ENCODE measurements at places on chromosomes 2 and 18.

DNA sequence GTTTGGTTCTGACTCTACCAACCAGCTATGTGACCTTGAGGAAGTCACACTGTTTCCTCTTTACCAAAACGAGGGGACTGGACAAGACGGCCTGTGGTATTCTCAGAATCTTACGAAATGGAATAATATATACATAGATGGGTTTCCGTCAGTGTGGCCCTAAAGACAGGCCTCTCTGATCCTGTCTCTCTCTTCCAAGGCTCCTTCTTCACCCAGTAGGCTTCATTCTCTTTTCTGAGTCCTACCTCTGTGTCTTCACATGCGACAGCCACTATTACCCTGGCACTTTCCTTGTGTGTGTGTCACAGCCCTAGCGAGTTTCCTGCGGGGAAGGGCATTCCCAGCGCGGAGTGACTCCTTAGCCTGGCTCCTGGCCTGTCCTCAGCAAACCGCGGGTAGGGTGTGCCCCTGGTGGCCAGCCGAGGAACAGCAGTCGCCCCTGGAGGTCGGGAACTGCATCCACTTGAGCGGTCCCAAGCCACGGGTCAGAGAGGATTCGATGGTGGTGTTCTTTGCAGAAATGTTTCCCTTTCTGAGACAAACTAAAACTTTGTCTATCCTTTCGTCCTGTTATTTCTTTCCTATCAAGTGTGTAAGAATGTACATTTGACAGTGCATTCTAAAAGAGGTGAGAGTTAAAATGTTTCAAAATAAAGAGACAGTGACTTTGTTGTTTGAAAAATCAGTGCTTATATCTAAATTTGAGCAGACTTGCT, 63.3 kb downstream of the RAB31 start:
- DNase-seq: no peak

GRCh38 chr18:12686100-12686499, 16.4 kb downstream of the CEP76 start:
- peak; percentile 13 for DNase-seq

GRCh38 chr2:238693337-238694093, 154.4 kb upstream of the TWIST2 start:
- DNase-seq: no peak

GRCh38 chr18:11383381-11383780, 226.0 kb upstream of the SLC35G4 start:
- DNase-seq: no peak

DNA sequence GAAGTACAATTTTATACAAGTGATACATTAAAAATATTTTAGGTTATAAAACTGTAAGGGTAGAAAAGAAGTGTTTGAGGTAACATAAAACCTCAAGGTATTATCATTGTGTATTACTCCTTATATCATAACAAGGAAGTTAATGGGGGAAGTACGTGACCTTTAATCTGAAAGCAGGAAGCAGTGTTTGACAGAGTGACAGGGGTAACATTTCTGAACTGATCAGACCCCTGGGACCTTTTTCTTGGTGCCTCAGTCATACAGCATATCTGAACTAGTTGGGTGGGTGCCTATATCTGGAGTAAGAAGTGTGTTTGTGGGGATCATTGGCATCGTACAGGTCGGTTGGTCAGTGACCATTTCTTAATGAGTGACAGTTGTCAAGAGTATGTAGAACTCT, 43.0 kb downstream of the MALT1 start:
- DNase-seq: no peak

GRCh38 chr2:238784671-238785527, 63.0 kb upstream of the TWIST2 start:
- DNase-seq: peak; percentile 24

DNA sequence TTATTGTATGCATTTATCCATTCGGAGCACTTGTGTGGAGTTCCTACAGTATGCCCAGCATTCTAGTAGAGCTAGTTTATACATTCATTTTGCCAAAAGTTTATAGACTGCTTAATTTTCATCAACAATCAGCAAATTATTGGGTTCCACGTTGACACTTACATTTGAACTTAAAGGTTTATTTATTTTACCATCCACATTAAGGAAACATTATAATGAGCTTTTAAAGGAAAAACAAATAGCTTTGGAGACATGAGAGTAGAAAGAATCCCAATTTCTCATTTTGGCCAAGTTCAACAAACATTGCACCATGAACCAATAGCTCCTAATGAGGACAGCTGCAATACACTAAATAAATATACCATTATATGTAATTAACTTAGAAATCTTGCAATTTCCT, 501.2 kb upstream of the SMIM21 start:
- no peak for DNase-seq

- DNase-seq: no peak
Measured at GRCh38 chr2:223043164-223043941, 8.6 kb upstream of the KCNE4 start.

GRCh38 chr2:239295377-239296019, 105.3 kb downstream of the HDAC4 start:
- no peak for DNase-seq

DNA sequence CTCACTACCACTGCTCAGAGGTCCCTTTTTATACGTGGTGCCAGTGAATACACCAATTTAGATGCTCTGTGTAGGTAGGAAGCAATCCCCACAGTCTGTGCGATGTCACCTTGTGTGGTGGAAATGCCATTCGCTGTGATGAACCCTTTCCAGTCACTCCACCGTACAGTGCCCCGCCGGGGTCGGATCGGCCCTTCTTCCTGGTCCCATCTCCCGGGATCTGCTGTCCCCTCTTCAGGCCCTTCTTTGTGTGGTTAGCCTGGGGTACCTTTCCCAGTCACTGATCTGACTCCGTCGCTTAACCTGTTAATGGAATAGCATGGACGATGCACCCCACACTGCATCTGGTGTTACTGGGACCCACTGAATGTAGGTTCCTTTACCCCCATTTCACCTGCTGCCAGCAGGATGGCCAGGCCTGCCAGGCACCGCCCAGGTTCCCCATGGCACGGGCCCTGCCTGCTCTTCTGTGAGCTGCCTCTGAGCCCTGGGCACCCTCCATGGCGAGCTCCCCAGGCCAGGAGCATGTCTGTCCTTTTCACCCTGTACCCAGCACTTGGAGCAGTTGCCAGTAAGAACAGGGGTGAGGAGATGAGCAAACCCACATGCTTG, 18.0 kb downstream of the TWIST2 start:
- no peak for DNase-seq

GRCh38 chr2:172745636-172746035, 10.0 kb downstream of the RAPGEF4 start:
- DNase-seq: peak; percentile 57

DNA sequence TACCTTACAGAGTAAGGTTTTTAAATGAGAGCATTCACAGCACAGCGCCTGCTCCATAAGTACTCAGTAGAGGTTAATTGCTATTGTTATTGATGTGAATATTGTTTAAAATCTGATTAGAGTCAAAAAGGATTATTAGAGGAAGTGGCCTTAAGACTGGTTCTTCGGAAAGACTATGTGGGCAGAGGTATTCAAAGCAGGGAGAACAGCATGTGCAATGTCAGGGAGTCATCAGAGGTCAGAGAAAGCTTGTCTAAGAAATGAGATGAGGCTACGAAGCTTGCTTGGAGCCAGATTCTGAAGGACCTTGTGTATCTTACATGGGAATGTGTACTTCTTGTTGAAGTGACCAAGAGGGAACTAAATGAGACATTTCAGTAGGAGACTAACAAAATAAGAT, 49.8 kb downstream of the PMS1 start:
- DNase-seq: no peak

DNA sequence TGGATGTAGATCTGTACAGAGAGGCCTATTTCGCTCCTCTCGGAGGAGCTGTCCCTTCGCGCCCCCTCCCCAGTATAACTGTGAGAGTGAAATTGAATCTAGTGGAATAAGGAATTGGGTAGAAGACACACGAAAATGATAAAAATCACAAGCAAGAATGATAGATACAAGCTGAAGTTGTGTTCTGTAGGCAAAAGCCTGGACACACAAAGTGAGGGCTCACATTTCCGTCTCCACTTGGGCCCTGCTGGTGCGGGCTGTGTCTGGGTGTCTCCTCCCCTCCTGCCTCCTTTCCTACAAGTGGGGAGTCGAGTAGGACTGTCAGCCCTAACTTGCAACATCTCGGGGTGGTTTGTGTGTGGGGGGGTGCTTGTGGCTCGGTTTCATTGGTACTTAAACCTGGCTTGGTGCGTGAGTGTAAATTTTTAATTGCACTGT, 457 bp upstream of the SP9 start:
- DNase-seq: no peak

- DNase-seq: no peak
Measured at GRCh38 chr2:202090530-202090929, 17.5 kb downstream of the KIAA2012 start.

DNA sequence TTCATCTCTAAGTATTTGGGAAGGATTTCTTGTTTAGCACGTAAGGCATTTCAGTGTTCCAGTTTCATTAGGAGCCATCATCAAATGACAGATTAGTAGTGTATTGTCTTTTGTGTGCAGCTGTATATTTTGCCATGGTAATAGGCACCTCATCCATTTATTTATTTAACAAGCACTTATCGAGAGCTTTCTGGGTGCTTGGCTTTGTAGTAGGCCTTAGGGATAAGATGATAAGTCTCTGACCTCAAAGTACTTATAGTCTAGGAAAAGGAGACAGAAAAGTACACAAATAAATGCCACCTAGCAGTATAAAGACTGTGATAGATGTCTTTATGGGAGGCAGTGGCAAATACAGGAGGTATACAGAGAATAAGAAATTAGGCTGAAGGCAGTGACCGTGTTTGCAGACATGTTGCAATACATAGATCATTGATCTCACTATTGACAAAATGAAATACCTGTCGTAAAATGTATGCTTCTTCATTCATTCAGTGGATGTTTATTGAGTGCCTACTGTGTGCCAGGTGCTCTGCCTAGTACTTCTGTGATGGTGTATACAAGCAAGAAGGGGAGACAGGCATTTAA, 265.9 kb downstream of the SETBP1 start:
- DNase-seq: no peak

DNA sequence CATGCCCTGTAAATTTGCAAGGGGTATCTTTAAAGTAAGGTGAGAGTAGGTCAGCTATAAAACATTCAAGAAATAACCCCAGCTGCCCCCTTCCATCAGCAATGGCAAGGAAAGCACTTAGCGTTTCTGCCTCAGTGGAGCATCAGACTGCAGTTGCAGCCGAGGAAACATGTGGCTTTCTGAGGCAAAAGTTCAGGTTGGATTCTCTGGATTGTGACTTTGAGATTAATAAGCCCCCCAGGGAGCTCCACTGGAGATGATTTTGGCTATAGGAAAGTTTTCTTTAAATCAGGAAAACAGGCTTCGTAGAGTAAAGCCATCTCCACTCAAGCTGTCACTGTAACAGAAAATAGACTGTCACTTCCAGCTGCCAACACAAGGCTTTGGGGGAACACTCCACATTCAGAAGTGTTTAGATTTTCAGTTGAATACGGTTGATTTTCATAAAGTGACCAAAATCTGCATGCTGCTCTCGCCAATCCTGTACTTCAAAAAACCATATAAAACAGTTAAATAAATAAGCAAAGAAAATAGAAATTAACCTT, 15.3 kb upstream of the RIT2 start:
- DNase-seq: no peak

DNA sequence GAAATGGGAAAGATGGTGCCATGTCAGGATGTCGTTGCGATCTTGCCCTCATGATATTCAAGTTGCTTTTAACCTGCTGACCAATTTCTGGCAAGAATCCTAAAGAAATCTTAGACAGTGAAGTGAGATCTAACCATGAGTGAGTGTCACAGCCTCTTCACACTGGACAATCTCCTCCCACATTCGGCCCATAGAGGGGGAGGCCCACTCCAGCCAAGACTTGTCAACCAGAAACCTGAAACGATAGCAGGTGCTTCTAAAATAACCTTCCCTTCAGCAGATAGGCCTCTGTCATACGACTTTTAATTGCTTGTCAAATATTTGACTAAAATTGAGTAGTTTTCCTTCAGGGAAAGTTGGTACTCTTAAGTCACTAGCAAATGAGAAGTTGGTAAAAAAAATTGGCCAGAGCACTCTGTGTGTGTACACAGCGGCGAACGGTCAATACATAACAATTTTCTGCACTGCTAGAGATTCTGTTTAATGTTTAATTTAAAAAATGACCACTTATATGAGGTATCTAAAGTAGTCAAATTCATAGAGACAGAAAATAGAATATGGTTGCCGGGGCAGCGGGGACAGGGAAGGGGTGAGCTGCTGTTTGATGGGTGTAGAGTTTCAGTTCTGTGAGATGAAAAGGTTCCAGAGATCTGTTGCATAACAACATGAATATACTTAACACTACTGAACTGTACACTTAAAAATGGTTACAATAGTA, 110.2 kb downstream of the VAPA start:
- DNase-seq: no peak

- DNase-seq: peak; percentile 89
Measured at GRCh38 chr2:160214461-160215445, 14.7 kb upstream of the ITGB6 start.

DNA sequence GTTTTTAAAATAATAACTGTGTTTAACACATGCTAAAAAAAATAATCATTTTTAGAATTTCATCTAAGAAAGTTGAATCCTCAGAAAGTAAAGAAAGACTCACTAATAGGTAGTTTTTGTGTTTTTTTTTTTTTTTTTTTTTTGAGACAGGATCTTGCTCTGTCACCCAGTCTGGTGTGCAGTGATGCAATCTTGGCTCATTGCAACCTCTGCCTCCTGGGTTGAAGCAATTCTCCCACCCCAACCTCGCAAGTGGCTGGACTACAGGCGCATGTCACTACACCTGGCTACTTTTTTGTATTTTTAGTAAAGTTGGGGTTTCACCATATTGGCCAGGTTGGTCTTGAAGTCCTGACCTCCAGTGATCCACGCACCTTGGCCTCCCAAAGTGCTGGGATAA, 7.1 kb downstream of the CKAP2L start:
- no peak for DNase-seq

GRCh38 chr2:171509945-171510731, 12.1 kb upstream of the CYBRD1 start:
- DNase-seq: no peak

- DNase-seq: no peak
Measured at GRCh38 chr18:57797209-57797651, 5.9 kb downstream of the ATP8B1 start.

- peak; percentile 54 for DNase-seq
Measured at GRCh38 chr18:7329016-7329415, 98.1 kb downstream of the LRRC30 start.

DNA sequence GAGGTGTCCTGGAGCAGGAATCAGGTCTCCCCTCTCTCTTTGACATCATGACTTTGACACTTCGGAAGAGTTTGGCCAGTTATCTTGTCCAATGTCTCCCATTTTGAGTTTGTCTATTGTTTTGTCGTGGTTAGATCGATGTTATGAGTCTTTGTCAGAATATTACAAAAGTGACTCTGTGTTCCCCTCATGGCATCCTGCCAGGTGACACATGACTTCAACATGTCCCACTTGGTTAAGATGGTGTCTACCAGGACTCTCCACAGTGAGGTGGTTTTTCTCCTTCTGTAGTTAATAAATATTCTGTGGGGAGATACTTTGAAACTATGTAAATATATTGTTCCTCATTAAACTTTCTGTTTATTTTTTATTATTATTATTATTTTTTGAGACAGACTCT, 76.6 kb upstream of the BZW1 start:
- no peak for DNase-seq

GRCh38 chr2:200077210-200077650, 121.8 kb downstream of the MAIP1 start:
- DNase-seq: no peak

Measured in NCI-H226 (cell line).